ENCODE measurements at places on chromosomes 5 and 9. TPM values are rescaled to one million over a fixed set of nuclear protein-coding genes. Genes with fewer than 3 reads are reported as not detected.

GRCh38 chr5:37174928-37175327 is 74.2 kb downstream of the CPLANE1 start:
- H3K27me3 ChIP-seq, result peaks cover 3% of the 10 kb centered on the region
- no peaks in the 10 kb centered on the region for H3K36me3 ChIP-seq
- H3K4me3 ChIP-seq, result no peak overlapping the region
- no peaks in the 10 kb centered on the region for H3K4me1 ChIP-seq

C5orf52 gene
- not detected for total RNA-seq

GRCh38 chr5:153399595-153399994 is 90.9 kb upstream of the GRIA1 start:
- DNase-seq, result no peak
- no peak overlapping the region for H3K27ac ChIP-seq
- no peaks in the 10 kb centered on the region for H3K36me3 ChIP-seq
- peaks cover 14% of the 10 kb centered on the region for H3K4me1 ChIP-seq
- no peak overlapping the region for H3K4me3 ChIP-seq
- no peaks in the 10 kb centered on the region for H3K27me3 ChIP-seq

DNA sequence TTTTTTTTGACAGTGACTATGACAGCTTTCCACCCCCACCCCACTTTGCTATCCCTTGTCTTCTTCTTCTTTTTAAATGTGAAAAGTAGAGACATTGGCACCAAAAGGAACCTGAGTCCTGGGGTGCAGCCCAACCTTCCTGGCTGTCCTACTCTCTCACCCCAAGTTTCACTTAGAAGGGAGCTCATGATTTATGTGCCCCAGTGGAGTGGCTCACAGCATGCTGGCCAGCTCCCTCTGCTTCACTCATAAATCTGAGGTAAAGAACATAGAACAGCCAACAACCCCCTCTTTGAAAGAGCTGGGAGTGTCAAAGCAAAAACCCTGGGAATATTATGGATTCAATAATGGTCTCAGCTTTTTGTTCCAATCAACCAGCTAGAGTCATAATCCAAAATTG is 196.3 kb upstream of the DAPK1 start:
- H3K27me3 ChIP-seq, result no peaks in the 10 kb centered on the region
- H3K36me3 ChIP-seq, result no peaks in the 10 kb centered on the region
- DNase-seq, result no peak
- H3K27ac ChIP-seq, result no peak overlapping the region
- H3K4me1 ChIP-seq, result no peaks in the 10 kb centered on the region

- no peak overlapping the region for H3K27ac ChIP-seq
- H3K27me3 ChIP-seq, result no peaks in the 10 kb centered on the region
- no peaks in the 10 kb centered on the region for H3K4me1 ChIP-seq
- no peak overlapping the region for H3K4me3 ChIP-seq
These were observed 3.1 kb upstream of the ZNF474 start for GRCh38 chr5:122126177-122126755.

GRCh38 chr5:114448481-114448880 is 86.6 kb downstream of the KCNN2 start:
- H3K4me1 ChIP-seq, result peaks cover 14% of the 10 kb centered on the region
- DNase-seq, result no peak
- H3K27ac ChIP-seq, result no peak overlapping the region
- H3K4me3 ChIP-seq, result no peak overlapping the region

NEURL1B gene
- total RNA-seq, result 11.4 TPM

GRCh38 chr9:36148311-36149051 is 11.9 kb downstream of the GLIPR2 start:
- no peak for DNase-seq
- peaks cover 3% of the 10 kb centered on the region for H3K4me1 ChIP-seq
- H3K27ac ChIP-seq, result no peak overlapping the region
- H3K27me3 ChIP-seq, result no peaks in the 10 kb centered on the region
- peaks cover 21% of the 10 kb centered on the region for H3K36me3 ChIP-seq
- no peak overlapping the region for H3K4me3 ChIP-seq

LHX3 gene
- total RNA-seq, result 0.81 TPM

GRCh38 chr5:146703899-146704298 is 174.7 kb downstream of the PPP2R2B start:
- no peaks in the 10 kb centered on the region for H3K27me3 ChIP-seq
- no peak overlapping the region for H3K27ac ChIP-seq
- DNase-seq, result no peak
- H3K4me3 ChIP-seq, result no peak overlapping the region
- peaks cover 8% of the 10 kb centered on the region for H3K4me1 ChIP-seq

- peaks cover 64% of the 10 kb centered on the region for H3K4me1 ChIP-seq
- H3K27me3 ChIP-seq, result peaks cover 17% of the 10 kb centered on the region
- peak overlapping the region; percentile 95 for H3K27ac ChIP-seq
- no peaks in the 10 kb centered on the region for H3K36me3 ChIP-seq
- no peak for DNase-seq
These were observed 39.5 kb upstream of the GLRX start for GRCh38 chr5:95861864-95862561.

DNA sequence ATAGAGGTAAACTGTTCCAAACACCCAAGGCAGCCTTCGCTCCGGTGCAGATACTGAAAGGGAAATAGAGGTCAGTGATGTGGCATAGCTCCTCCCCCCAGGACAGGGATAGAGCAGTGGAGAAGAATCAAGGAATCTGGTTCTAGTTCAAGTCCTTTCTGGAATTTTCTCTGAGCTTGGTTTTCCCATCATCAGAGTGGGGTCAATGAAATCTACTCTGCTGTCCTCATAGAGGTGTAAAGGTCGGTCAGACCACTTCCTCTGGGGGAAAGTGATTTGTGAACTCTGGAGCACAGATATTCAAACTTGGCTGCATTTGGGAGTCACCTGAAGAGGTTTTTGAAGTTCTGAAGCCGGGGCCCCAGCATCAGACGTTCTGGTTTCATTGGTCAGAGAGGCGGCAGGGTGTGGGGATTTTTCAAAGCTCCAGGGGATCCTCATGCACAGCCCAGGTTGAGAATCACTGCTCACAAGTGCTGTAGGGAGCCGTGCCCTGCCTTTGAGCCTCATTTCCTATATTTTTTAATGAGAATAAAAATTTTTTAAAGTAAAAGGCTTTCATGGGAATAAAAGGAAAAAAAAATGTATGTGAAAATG is 105.7 kb upstream of the RAD23B start:
- peak overlapping the region; percentile 88 for H3K27ac ChIP-seq
- H3K36me3 ChIP-seq, result peaks cover 2% of the 10 kb centered on the region
- peak overlapping the region; percentile 60 for H3K4me3 ChIP-seq
- H3K27me3 ChIP-seq, result peaks cover 1% of the 10 kb centered on the region
- H3K4me1 ChIP-seq, result peaks cover 39% of the 10 kb centered on the region
- no peak for DNase-seq

DNA sequence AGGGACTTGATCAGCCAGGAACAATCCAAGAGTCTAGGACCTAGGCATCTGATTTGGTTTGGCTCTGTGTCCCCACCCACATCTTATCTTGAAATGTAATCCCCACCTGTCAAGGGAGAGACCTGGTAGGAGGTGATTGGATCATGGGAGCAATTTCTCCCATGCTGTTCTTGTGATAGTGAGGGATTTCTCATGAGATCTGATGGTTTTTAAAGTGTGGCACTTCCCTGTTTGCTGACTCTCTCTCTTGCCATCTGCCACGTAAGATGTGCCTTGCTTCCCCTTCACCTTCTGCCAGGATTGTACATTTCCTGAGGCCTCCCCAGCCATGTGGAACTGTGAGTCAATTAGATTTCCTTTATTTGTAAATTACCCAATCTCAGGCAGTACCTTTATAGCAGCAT is 201.7 kb upstream of the ACTBL2 start:
- no peaks in the 10 kb centered on the region for H3K36me3 ChIP-seq
- H3K27ac ChIP-seq, result peak overlapping the region; percentile 40
- peaks cover 13% of the 10 kb centered on the region for H3K4me1 ChIP-seq
- H3K4me3 ChIP-seq, result no peak overlapping the region
- H3K27me3 ChIP-seq, result peaks cover 1% of the 10 kb centered on the region
- DNase-seq, result no peak

GZMA gene
- not detected for total RNA-seq

- DNase-seq, result no peak
- peaks cover 5% of the 10 kb centered on the region for H3K36me3 ChIP-seq
- no peak overlapping the region for H3K4me3 ChIP-seq
- peaks cover 5% of the 10 kb centered on the region for H3K27me3 ChIP-seq
- no peak overlapping the region for H3K27ac ChIP-seq
These were observed 58.1 kb downstream of the GOLPH3 start for GRCh38 chr5:32115985-32116384.

DNA sequence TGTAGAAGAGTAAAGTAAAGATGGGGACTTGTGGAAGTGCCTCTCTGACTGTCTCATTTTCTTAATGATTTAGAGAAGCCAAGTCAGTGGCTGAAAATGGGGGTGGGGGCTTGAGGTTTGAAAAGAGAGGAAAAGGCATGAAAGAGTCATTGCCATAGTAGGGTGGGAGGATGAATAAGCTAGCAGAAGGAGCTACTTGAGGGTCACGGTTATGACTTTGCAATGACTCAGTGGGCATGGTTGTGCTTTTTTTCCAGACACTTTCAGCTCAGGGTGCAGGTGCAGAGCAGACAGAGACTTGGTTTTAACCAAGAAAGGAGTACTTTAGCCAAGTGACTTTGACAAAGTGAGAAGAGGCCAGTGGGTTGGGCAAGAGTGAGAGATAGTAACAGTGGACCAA is 117.8 kb downstream of the PTTG1 start:
- no peaks in the 10 kb centered on the region for H3K4me1 ChIP-seq
- no peak overlapping the region for H3K4me3 ChIP-seq
- H3K27ac ChIP-seq, result no peak overlapping the region
- no peaks in the 10 kb centered on the region for H3K27me3 ChIP-seq
- no peaks in the 10 kb centered on the region for H3K36me3 ChIP-seq

GRCh38 chr9:136387217-136387616 is 12.8 kb downstream of the SNAPC4 start:
- H3K36me3 ChIP-seq, result no peaks in the 10 kb centered on the region
- H3K27ac ChIP-seq, result no peak overlapping the region
- H3K4me3 ChIP-seq, result no peak overlapping the region
- DNase-seq, result no peak

GABRA6 gene
- total RNA-seq, result not detected

GRCh38 chr5:20536813-20537212 is 548.8 kb upstream of the CDH18 start:
- no peak for DNase-seq
- no peak overlapping the region for H3K4me3 ChIP-seq
- H3K4me1 ChIP-seq, result no peaks in the 10 kb centered on the region
- H3K27me3 ChIP-seq, result no peaks in the 10 kb centered on the region
- H3K36me3 ChIP-seq, result no peaks in the 10 kb centered on the region

- H3K27me3 ChIP-seq, result peaks cover 3% of the 10 kb centered on the region
- H3K36me3 ChIP-seq, result no peaks in the 10 kb centered on the region
- peaks cover 17% of the 10 kb centered on the region for H3K4me1 ChIP-seq
- H3K4me3 ChIP-seq, result no peak overlapping the region
These were observed 26.9 kb upstream of the ADAM19 start for GRCh38 chr5:157602505-157602904.

DNA sequence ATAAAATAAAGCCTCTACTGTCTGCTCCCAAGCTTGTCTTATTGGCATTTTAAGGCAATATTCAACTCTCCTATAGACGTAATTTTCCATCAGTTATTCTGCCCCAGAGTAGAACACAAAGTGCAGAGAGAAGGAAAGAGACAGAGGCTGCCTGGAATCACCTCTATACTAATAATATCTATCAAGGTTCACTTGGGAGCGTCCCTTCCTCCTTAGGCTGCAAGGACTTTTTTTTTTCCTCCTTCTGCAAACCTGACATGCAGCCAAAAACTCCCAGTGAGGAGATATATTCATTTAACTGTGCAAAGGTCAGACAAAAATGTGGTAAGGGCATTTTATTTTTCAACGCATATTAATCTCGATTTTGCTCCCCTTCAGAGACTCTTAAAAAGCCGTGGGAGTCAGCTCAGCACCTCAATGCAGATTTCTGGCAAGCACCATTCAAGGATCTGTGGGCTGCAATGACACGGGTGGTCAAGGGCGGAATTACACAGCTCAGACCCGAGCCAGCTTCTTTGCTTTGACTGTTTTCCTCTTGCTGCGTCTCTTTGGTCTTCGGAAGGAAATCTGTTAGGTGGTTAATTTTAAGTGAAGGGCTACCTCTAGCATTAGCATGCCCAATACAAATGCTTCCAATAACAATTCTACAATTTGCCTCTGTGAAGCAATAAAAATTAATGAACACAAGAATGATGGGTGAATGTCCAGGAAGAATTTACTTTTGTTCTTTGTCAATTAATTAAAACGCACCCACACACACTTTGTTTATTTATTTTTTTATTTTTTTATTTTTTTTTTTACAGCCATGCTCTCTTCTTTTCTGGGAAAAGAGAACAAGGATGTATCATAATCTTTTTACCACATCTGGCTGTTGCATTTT is 587.7 kb upstream of the GRAMD2B start:
- H3K27me3 ChIP-seq, result no peaks in the 10 kb centered on the region
- no peak overlapping the region for H3K27ac ChIP-seq
- H3K4me1 ChIP-seq, result peaks cover 23% of the 10 kb centered on the region
- DNase-seq, result peak; percentile 62

DNA sequence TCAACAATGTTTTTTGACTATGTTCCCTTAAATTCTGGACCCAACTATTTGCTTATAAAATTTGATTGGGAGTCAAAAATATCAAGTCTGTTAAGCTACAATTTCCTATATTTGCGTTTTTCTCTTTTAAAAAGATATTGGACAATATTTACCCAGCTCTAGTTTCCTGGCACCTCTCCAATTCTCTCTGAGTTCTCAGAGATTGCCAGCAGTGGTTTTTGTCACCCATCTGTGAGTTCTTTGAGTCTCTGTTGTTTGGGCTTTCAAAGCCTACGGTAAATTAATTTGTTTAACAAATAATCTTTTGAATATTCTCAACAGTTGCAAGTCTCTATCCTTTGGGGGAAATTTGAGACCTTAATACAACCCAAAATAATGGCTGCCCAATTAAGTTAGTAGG is 174.2 kb upstream of the PUM3 start:
- no peaks in the 10 kb centered on the region for H3K36me3 ChIP-seq
- H3K4me1 ChIP-seq, result peaks cover 13% of the 10 kb centered on the region
- no peak overlapping the region for H3K27ac ChIP-seq

- no peak for DNase-seq
- H3K27me3 ChIP-seq, result no peaks in the 10 kb centered on the region
- peaks cover 6% of the 10 kb centered on the region for H3K4me1 ChIP-seq
- peaks cover 26% of the 10 kb centered on the region for H3K36me3 ChIP-seq
These were observed 18.8 kb downstream of the SRD5A1 start for GRCh38 chr5:6652025-6652424.

DNA sequence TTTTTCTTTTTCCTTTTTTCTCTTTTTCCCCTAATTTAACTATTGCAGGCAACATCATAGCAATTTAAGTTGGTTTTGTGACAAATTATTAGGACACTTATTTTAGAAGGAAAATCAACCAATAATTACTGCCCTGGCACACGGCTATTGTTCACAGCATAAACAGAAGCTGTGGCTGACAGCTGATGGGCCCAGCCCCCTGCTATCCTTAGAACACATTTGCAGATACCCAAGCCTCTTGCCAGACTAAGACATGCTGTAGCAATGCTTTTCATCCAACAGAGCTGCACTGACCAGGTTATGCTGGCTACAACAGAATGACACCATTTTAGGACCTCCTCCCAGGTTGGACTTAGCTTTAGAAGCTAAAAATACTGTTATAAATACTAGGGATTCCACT is 852.7 kb upstream of the DMAC1 start:
- no peaks in the 10 kb centered on the region for H3K27me3 ChIP-seq
- H3K4me3 ChIP-seq, result peak overlapping the region; percentile 47
- peaks cover 33% of the 10 kb centered on the region for H3K4me1 ChIP-seq
- DNase-seq, result peak; percentile 31
- peak overlapping the region; percentile 71 for H3K27ac ChIP-seq

C1QTNF3 gene
- total RNA-seq, result 9.0 TPM

- peak overlapping the region; percentile 70 for H3K4me3 ChIP-seq
- H3K27ac ChIP-seq, result peak overlapping the region; percentile 77
- peak; percentile 60 for DNase-seq
- H3K27me3 ChIP-seq, result peaks cover 16% of the 10 kb centered on the region
These were observed 111.3 kb downstream of the RXRA start for GRCh38 chr9:134437403-134438194.

- H3K4me3 ChIP-seq, result no peak overlapping the region
- no peak for DNase-seq
- H3K27ac ChIP-seq, result no peak overlapping the region
- no peaks in the 10 kb centered on the region for H3K36me3 ChIP-seq
- H3K4me1 ChIP-seq, result peaks cover 7% of the 10 kb centered on the region
These were observed 69.3 kb downstream of the ALDH7A1 start for GRCh38 chr5:126525630-126526245.

GNA14 gene
- total RNA-seq, result 0.32 TPM
